SHP77 (cell line): ENCODE measurements at places on chromosomes 1 and 21.
A peak's percentile ranks its signal among the peaks of the same experiment; 100 is the strongest.

- no peak for DNase-seq
These were observed 100.4 kb downstream of the MRPL37 start for GRCh38 chr1:54300401-54300800.

DNA sequence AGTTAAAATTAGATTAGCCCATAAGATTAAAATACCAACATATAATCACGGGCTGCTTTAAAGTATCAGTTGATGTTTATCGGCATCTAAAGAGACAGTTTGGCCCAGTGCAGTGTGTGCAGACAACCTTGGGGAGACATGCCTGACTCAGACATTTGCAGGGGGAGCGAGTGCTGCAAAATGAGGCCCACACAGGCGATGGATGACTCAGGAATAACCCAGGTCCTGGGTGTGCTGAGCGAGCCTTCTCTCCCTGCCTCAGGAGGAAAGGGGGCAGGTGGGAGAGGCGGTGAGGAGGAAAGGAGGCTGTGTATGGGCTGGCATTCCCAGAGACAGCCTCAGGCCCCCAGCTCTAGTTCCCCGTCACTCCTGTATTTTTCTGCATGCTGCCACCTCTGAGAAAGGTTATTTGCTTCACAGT is 9.0 kb downstream of the SLC9A1 start:
- DNase-seq: no peak

DNA sequence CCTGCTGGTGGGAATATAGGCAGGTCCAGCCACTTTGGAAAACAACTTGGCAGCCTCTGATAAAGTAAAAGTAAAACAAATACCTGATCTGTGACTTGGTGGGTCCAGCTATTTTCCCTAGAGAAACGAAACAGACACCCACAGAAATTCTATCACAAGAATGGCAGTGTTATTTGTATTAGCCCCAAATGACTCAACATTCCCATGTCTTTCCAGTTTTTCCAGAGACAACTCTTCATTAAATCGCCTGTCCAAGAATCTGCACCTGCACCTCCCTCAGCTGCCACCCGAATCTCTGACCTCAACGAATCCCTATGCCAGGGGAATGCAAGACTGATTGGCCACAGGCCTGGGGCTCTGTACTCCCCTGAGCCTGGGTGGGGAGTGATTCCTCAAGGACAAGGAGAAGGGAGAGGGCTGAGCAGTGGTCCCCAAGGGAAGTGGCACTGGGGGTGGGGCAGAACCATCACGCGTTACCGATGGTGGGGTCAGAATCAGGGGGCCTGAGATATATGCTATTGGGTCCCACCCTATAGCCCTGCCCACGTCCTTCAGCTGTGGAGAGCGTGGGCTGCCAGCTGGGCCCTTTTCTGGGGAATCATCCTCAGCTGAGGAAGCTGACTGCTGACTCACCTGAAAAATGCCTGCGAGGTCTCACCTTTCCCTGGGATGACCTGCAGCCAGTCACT is 553.0 kb downstream of the PTPRU start:
- no peak for DNase-seq

GRCh38 chr1:231220801-231221200 is 20.2 kb upstream of the GNPAT start:
- DNase-seq: no peak

DNA sequence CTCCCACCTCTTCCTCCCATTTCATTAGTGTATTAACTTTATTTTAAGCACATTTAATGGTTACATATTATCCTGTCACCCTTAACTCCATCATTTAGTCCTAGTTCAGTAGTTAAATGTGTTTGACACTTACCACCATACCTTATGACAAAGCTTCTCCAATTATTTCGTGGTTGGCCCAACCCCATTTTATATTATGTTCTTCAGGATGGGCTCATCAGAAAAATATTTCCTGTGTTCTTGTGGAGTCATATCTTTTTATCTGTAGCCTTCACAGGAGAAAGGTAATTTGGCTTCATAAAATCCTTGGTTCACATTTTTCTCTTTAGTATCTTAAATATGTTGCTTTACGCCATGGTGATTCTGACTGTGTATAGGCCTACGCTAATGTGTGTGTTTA is 142.3 kb upstream of the COL6A1 start:
- DNase-seq: no peak

DNA sequence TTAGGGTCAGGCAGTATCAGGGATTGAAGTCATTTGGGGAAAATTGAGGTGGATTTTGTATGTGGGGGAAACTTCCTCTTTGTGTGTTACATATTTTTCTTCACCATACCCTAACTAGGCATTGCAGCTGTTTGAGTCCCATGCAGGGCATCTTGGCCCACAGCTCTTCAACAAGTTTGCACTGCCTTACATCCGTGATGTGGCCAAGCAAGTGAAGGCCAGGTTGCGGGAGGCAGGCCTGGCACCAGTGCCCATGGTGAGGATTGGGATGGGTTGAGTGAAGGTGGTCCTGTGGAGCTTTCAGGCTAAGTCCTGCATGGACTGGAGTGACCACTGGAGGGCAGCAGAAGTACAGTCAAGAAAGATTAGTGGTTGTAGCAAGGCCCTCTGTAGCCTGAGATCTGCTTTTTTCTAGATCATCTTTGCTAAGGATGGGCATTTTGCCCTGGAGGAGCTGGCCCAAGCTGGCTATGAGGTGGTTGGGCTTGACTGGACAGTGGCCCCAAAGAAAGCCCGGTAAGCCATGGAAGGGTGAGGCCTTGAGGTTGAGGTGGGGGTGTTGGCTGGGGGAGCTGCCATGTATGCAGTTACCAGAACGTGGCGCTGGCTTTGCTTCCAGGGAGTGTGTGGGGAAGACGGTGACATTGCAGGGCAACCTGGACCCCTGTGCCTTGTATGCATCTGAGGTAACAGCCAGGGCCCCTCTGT is 2.4 kb downstream of the UROD start:
- DNase-seq: peak; percentile 73

DNA sequence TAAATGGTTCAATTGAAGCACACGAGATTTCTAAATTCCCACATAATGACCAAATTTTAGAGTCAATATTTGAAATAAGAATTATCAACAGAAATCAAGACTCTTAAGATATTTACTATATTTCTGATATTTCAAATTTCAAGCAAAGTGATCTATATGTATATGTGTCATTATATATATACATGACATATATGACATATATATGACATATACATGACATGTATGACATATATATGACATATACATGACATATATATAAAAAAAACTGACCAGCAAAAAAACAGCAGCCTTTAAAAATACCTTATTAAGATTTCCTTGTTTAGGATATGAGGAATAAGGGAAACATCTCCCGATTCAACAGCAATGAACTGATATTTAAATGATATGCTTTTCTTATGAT is 266.2 kb downstream of the FAF1 start:
- DNase-seq: no peak

DNA sequence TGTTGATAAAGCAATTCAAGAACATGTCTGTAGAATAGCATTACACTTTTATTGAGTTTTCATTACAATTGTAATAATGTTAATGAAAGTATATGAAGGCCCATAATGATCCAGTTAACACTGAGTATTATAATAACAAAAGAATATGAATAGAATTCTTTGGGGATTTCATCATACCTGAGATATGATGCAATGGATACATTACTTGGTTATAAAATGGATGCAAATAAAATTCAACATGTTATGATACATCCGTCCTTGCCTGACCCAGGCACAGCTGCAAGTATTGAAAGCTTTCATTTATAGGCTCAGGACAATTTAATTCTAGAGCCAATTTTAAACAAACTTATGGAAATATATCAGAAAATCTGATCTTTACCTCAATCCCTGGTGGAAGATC is 8.2 kb upstream of the KCNA3 start:
- no peak for DNase-seq

DNA sequence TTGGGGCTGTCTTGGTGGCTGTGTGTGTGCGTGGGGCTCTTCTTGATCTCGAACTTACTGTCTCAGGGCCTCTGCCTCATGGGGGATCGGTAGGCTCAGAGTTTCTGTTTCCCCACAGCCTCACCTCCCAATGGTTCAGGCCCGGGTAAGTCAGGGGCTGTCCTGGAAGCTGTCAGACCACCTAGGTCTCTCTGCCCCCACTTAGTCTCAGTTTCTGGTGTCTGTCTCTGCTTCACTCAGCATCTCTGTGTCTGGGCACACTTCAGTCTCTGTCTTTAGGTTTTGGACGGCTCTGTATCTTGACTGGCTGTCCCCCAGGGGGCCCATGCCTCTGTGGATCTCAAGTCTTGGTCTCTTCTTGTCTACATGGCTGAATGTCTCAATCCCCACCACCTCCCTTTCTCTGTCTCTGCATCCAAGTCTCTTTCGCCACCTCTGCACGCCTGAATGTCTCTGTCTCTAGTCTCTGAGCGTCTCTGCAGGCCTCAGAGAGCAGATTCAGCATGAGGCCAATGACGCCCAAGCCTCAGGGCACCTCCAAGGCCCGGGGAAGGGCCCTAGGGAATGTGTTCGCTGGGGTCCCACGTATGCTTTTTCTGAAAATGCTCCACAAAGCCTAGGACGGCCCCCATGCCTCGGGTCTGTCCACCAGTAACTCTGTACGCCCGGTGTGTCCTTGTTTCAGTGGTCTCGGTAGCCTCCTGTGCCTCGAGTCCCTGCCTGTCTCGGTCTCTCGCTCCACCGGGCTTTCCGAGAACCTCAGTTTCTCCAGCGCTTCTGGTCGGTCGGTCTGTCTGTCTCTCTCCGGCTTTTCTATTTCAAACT is 818 bp downstream of the FHL3 start:
- no peak for DNase-seq
